IPS DF 6.9 (cell line): ENCODE measurements at places on chromosomes 3 and 15.

DNA sequence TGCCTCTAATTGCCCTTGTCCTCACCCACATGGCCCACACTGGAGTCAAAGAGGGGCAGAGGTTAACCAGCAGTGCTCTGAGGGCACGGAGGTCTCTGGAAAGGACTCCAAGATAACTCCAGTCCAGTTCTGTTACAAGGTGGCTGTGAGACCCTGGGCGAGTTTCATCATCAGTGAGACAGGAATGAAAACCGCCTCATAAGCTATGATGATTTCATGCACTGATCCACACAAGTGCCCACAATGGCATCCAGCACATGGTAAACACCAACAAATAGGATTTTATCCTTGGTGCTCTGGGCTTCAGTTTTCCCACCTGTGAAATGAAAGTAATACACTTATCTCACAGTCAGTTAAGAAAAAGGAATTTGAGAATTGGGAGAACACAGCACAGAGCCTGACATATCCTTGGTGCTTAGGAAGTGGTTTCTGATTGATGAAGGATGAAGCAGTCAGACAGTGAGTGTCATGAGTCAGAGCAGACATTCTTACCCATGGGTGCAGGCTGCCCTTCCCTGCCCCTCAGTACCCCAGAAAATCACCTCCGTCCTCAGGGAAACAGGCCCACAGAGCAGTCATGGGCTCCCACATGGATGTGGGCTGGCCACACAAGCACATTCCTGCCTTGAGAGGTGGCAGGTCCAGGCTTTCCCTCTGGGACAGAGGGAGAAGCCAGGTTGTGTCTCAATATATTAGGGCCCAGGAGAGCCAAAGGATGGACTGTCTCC lies 48.4 kb downstream of the DAPK2 start:
- no peak for DNase-seq

DNA sequence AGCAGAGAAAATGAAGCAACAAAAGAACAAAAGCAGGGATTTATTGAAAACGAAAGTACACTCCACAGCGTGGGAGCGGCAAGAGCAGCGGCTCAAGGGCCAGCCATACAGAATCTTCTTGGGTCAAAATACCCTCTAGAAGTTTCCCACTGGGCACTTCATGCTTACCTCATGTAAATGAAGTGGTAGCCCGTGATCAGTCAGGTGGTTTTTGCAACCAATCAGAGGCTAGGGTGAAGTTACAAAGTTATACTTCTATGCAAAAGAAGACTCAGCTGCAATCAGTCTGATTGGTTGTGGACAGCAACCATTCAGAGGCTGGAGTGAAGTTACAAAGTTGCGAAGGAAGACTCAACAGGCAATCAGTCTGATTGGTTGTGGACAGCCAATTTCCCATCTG lies 37.8 kb upstream of the TRH start:
- no peak for DNase-seq

DNA sequence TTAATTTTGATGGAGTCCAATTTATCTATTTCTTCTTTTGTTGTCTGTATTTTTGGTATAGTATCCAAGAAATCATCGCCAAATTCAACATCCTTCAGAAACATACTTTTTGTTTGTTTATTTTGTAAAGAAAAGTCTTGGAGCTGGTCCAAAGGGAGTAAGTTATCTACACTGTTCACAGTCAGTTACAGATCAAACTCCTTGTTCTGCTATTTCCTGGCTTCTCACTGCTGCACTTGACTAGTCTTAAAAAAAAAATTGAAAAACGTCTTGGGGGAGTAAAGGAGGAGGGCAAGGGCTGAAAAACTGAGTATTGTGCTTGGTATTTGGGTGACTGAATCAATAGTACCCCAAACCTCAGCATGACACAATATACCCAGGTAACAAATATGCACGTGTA lies 105.6 kb downstream of the NFKBIZ start:
- no peak for DNase-seq

- DNase-seq: no peak
Measured at GRCh38 chr3:6022621-6023020, 835.1 kb downstream of the EDEM1 start.

DNA sequence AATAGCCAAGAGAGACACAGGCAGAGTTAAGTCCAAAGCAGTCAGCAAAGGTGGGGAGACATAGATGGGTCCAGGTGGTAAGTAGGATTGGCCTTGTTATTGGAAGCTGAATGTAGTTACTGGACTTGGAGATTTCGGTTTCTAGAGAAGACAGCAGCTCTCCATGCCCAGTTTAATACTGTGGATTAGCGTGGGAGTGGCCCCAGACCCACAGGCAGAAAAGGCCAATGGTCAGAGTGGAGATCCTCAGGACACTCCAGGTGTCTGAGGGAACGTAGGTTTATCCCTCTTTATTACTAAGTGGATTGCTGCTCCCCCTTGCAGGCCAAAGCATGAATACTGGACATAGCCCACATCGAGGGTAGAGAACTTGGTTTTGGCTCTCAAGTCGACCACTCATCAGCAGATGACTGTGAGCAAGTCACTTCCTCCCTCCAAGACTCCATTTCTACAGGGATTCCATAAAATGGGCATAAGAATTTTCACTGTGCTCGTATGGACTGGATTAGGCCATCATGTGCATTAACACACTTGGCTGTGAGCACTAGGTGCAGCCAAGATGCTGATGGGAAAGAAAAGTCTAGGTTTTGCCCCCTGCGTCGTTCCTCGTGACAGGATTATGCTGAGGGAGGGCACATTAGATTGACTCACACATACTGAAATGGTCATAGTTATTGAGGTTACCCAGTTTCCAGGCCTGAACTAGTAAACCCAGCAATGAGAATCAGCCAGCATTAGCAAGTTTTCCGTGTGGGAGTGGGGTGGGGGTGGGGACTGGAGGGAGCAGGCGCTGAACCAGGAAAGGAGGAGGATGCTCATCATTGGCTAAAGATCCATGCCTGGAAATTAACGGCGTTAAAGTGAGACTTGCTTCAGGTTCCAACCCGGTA lies 225.2 kb upstream of the TPRG1 start:
- no peak for DNase-seq
